HEK293T (cell line): ENCODE measurements at places on chromosomes 6 and 20.

DNA sequence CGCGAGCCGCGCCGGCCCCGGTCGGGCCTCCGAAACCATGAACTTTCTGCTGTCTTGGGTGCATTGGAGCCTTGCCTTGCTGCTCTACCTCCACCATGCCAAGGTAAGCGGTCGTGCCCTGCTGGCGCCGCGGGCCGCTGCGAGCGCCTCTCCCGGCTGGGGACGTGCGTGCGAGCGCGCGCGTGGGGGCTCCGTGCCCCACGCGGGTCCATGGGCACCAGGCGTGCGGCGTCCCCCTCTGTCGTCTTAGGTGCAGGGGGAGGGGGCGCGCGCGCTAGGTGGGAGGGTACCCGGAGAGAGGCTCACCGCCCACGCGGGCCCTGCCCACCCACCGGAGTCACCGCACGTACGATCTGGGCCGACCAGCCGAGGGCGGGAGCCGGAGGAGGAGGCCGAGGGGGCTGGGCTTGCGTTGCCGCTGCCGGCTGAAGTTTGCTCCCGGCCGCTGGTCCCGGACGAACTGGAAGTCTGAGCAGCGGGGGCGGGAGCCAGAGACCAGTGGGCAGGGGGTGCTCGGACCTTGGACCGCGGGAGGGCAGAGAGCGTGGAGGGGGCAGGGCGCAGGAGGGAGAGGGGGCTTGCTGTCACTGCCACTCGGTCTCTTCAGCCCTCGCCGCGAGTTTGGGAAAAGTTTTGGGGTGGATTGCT is 1.3 kb downstream of the VEGFA start:
- DNase-seq, result peak; percentile 59

DNA sequence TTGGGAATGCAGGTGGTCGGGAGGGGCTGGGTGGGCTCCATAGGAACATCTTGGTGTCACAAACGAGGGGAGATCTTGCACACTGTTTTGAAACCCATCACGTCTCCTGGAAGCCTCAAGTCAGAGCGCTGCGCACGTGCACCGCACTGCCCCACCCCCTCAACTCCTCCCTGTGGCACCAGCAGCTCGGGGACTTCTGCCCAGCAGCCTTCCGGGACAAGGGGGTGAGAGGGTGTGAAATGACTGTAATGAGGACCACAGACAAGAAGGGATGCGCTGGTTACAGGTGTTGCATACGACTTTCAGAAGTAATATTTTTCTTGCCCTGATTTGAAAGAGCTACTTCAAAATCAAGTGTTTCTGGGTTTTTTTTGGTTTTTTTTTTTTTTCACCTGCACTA is 60.3 kb downstream of the FOXC1 start:
- DNase-seq, result no peak

GRCh38 chr6:45896783-45897441 is 118.7 kb downstream of the CLIC5 start:
- DNase-seq, result no peak

- DNase-seq, result peak; percentile 50
Measured at GRCh38 chr6:118650582-118651281, 659 bp downstream of the CEP85L start.

GRCh38 chr6:106973836-106974335 is 643 bp downstream of the CD24 start:
- DNase-seq, result no peak

- DNase-seq, result peak; percentile 18
Measured at GRCh38 chr6:89145091-89145955, 532 bp upstream of the PM20D2 start.

DNA sequence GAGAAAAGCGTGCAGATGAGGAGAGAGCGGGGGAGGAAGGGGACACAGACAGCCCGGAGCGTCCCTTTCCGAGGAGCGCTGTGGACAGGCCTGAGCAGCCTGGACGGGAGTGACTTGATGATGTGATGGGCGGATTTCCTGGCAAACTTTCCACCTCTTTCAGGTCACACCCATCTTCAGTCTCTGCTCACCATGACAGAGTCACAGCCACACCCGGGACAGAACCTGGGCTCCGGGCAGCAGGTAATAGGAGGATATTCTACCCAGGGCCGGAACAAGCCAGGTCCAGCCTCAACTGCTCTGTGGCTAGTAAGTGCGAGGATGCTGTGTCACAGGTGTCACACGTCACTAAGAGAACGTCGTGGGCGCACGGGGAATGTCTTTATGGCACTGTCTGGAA is 84.3 kb downstream of the THBS2 start:
- no peak for DNase-seq

DNA sequence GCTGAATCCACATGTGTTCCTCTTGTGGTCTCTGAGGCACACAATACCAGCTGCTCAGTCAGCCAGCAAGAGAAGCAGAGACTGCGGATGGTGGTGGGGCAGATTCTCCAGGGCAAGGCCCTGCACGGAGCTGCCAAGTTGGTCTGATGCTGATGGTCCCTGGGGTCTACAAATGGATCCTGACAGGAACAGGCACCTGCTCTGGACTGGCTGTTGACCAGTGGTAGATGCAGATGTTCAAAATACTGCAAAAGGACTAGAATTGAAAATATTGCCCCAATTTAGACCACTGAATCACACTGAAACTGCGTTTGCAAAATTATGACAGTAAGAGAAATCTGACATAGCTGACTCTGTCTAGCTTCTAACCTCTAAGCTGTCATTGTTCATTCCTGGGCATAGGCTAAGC is 29.6 kb upstream of the TUBB2A start:
- no peak for DNase-seq
